ENCODE measurements at places on chromosomes 5 and 9.

- no peak for DNase-seq
Measured at GRCh38 chr5:77993855-77994318, 217.7 kb upstream of the TBCA start.

- no peak for DNase-seq
Measured at GRCh38 chr5:114857941-114858551, 311.7 kb downstream of the TRIM36 start.

- DNase-seq, result no peak
Measured at GRCh38 chr9:28938981-28939380, 1365.7 kb upstream of the C9orf72 start.

DNA sequence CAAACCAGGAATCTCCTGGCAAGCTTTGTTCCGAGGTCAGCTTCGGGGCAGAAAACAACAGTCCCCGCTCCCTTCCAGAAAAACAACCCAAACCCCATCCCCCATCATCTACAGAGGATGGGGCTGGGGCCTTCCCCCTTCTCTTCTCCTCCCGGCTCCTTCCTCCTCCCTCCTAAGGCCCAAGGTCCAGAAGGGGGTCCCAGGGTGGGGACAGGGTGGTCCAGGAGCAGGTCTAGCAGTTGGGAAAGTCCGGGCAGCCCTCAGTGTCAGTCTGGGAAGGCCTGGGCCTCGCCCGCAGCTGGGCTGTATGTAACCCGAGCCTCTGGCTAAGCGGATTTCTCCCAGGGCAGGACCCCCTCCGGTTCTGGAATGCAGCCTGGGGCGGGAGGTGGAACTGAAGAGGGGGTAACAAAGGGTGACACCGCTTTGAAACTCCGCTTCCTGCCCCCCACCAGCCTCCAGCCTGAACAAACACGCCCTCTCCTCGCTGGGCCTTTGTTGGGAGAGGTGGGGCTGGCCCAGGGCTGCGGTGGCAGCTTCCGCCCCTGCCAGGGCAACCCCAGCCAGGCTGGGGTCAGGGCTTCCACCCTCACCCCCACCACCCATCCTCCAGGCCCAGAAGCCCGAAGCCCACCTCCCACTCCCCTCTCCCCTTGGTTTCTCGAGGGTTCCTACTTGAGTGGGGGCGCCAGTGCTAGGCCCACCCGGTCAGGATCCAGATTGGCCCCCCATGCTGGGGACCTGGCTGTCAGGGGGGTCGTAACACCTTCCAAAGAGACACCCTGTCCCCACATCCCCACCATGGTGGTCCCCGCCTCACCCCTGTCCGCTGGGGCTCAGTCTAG is 63.5 kb downstream of the C9orf50 start:
- DNase-seq, result no peak

DNA sequence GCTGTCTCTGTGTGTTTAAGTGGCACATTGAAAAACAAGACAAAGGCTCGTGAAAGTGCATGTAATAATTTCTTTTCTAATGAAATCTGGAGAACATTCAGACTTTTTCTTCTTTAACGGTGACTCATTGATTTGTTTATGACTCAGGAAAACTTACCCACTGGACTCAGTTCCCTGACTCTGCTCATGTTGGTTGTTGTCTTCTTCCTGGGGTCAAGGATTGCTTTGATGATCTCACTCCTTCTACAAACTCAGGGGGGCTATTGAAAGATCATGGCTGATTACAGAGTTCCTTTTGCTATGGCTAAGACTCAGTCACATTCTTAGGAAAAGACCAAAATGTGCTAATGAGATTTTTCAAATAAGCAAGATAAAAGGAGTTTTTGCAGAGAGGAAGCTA is 141.1 kb upstream of the DAP start:
- DNase-seq, result no peak

GRCh38 chr5:126881821-126882600 is 105.1 kb downstream of the LMNB1 start:
- DNase-seq, result no peak

DNA sequence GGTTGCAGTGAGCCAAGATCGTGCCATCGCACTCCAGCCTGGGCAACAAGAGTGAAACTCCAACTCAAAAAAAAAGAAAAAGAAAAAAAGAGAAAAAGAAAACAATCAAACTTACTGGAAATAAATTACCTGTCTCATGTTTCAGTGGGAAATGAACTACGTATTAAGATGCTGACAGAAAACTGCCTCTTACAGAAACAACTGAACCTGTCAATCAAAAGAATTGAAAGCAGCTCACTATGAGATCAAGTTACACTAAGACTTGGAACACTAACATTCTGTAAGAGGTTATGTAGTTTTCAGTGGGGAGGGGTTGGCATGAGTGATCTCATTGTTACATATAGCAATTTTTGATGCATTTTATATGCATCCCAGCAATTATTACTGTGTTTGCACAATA is 64.4 kb upstream of the SPATA31E1 start:
- DNase-seq, result no peak

DNA sequence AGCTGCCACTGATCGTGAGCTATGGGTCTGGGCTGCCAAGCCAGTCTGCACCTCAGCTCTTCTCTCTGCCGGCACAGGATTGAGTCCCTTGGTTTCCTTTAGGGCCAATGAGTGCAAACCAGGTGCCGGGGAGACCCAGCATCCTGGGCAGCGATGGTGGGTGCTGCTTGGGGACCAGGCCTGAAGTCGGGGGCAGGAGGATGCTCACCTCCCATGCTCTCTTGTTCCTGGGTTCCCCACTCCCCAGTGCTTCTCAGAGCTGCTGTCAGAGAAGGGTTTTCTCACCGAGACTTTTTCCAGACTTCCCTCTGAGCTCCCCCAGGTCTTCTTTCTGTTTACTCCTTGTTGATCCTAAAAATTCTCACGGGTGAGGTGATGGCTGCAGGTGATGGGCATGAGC is 61.2 kb downstream of the IRX1 start:
- no peak for DNase-seq

- no peak for DNase-seq
Measured at GRCh38 chr9:68653141-68653595, 51.9 kb upstream of the PIP5K1B start.

GRCh38 chr9:109708451-109708945 is 71.5 kb upstream of the PALM2AKAP2 start:
- DNase-seq, result no peak

DNA sequence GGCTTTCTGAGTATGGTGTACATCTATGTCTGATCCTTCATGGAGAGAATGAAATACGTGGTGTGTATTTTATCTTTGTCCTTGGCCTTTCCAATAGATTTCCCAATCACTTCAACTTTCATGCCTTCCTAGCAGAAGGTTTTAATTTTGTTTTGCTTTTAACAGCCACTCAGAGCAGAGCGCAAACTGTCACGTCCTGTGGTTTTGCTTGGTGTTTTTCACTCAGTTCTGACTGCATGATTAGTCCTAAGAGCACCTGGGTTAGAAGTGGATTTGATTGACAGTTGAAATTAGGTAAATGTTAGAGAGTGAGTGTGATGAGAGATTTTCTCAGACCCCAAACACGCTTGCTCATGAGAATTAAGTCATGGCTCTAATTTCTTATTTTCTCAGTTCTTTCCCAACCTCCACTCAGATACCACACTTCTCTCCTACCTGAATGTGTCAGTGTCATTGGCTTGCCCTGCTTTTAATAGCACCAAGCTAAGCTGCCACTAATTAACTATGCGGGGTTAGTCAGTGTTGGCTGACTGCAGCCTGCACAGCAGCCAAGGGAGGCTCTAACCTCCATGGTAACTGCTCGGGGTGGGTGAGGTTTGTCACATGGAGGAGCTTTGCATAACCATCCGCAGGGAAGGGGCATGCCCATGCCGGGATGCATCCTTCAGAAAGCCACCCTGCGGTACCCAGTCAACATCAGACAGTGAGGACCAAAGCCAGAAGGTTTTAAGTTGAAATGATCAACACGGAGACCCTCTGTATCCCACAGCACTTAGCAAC is 173.4 kb downstream of the NR3C1 start:
- DNase-seq, result no peak

DNA sequence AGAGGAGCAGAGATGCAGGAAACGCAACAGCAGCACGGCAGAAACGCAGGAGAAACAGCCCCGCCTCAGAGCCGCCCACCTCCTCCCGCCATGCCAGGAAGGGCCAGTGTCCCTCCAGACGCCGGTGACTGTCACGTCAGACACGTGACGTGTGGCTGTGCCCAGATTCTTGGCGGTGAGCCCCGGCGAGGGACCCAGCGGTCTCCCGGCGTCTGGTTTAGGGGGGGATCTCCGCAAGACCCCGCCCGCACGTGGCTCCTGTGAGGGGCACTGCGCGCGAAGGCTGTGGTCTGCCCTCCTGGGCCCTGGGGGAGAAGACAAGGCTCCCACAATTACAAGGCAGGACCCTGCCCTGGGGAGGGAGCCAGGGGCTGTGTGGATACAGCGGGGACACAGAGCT is 2.4 kb upstream of the LCN8 start:
- DNase-seq, result no peak

- DNase-seq, result no peak
Measured at GRCh38 chr9:13689925-13690324, 410.4 kb upstream of the MPDZ start.

DNA sequence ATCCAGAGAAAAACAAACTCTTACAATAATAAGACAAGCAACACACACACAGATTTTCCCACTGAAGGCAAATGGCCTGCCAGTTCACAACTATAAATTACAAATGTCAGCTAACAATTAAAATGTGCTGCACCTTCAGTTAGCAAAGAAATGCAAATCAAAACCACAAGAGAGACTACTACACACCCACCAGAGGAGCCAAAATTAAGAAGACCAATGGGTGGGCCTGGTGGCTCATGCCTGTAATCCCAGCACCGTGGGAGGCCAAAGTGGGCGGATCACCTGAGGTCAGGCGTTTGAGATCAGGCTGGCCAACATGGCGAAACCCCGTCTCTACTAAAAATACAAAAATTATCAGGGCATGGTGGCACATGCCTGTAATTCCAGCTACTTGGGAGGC is 15.1 kb upstream of the IPPK start:
- DNase-seq, result no peak

DNA sequence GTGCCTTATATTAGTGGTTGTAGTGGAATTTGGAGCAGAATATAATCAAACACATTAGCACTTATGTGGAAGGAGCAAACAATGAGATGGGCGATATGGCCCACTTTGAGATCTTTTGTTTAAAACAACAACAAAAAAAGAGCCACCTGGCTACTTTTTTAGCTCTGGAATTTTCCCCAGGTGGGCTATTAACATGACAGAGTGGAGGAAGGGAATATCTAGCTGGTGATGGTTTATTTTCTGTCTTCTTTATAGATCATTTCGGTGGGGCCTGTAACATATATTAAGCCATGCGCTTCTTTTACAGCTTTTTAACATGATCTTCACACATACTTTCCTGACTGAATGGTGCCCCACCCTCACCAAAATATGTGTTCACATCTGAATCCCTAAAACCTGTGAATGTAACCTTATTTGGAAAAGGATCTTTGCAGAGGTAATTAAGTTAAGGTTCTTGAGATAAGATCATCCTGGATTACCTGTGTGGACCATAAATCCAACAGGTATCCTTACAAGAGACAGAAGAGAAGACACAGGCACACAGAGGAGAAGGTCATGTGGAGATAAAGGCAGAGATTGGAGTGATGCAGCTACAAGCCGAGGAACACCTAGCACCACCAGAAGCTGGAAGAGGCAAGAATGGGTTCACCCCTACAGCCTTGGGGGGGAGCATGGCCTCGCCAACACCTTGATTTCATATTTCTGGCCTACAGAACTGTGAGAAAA is 16.6 kb upstream of the ENTREP1 start:
- DNase-seq, result no peak

- no peak for DNase-seq
Measured at GRCh38 chr9:124352616-124353015, 62.6 kb downstream of the PSMB7 start.

DNA sequence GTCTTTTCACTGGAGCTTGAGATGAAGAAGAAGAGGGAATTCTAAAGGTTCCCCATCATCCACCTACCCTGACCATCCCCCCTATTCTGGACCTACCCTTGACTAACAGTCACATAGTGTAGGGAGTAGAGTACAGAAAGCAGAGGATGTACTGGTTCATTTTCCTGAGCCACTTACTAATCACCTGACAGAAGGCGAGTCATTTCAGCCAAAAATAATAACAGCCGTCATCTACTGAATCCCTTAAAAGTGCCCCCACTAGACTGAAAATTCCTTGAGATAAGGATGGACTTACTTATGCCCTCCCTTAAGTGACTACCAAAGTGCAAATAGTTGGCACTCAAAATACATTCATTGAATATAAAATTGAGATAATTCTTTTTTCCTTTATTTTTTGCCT is 112.2 kb downstream of the FOXD1 start:
- no peak for DNase-seq

DNA sequence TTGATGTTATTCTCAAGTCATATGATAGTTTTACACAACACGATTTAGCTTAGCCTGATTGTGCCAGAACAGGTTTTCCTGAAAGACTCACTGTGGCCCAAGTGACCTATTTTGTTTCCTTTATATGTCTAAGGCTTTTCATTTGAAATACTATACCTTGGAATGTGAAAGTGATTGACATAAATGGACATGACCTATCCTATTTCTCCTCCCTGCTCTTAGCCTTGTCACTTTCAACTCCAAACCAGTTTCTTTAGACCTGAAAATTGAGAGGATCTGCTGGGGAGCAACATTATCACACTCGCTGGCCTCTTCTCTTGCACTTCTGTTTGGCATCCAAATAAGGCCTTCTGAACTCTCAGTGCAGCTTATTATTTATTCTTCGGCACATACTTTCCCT is 496.8 kb downstream of the MAT2B start:
- no peak for DNase-seq

DNA sequence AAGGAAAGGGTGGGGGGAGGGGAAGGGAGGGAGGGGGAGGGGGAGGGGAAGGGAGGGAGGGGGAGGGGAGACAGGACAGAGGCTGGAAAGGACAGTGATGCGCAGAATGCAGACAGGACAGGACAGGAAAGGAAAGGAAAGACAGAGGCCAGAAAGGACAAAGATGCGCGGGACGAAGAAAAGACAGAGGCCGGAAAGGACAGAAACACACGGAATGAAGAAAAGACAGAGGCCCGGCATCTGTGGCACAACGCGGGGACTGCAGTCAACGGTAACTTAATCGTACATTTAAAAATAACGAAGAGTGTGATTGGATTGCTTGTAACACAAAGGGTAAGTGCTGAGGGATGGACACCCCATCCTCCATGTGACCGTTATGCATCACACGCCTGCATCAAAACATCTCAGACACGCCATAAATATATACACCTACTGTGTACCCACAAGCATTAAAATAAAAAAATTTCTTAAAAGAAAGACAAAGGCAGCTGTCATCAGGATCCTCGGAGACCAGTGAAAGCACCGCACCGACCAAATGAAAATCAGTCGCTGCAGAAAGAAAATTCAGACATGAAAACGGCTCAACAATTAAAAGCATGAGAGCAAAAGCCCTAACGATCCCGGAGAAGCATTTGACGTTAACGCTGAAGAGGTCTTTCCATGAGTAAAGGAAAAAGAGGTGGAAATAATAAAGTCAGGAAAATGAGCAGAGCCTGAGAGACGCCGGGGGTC is 52.9 kb upstream of the EXOC3 start:
- no peak for DNase-seq

- no peak for DNase-seq
Measured at GRCh38 chr5:28226407-28226806, 1188.0 kb upstream of the CDH9 start.

DNA sequence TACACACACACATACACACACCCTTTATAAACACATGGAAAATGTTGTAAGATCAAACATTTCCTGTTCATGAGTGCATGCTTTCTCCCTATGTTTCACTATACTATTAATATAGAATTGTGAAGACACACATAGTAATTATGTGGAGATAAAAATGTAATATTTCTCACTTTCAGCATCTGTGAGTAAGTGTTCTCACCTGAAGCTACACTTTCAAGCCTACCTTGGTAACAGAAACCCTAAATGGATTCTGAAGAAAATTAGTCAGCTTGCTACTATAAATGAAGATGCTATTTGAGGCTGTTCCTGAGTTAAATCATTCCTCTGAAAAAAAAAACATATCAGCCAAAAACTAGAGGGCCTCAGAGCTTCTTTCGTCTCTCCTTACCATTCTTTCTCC is 81.1 kb upstream of the GNA14 start:
- no peak for DNase-seq
